ENCODE measurements at places on chromosomes 1 and 21.
A peak's percentile ranks its signal among the peaks of the same experiment; 100 is the strongest.

DNA sequence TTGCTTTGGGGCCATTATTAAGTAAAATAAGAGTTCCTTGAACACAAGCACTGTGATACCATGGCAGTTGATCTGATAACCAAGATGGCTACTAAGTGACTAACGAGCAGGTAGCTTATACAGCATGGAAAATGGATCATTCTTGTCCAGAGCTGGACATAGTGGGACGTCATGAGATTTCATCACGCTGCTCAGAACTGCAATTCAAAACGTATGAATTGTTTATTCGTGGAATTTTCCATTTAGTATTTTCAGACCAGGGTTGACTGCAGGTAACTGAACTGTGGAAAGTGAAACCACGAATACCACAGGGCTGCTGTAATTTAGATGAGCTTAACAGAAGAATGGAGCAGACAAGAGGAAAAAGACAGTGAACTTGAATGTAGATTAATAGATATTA is 38.9 kb downstream of the CCDC18 start:
- DNase-seq, result no peak

DNA sequence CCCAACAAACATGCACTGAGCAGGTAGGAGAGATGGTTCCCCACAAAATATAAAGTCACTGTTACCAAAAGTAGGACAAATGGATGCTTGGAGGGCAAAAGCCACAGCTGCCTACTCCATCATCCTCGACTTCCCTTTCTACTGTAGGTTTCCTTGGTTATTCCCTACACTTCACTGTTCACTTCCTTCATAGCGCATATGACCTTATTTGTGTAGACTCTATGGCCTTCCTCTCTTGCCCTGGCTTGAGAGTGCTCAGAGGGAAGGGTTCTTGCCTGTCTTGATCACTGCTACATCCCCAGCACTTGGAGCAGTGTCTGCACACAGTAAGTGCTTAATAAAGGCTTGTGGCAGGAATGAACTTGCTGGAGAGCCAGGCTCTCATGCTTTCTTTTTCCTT is 14.6 kb upstream of the TRNP1 start:
- DNase-seq, result no peak

DNA sequence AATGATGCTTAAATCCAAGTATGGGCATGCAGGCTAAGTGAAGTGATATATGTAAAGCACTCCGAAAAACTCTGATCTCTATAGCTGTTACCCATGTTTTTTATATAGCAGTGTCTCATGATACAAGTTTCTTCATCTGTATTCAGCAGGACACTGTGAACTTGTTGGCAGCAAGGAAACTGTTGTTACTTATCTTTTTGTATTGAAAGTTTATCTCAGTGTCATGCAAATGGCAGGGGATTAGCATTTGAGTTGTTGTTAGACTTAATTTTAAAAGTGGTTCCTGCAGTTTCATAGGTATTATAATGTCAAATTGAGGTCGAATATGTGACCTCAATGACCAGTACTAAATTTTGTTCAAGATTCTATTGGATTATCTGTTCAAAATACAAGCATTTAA is 47.9 kb downstream of the NCAM2 start:
- DNase-seq, result no peak

- no peak for DNase-seq
These were observed 241.2 kb upstream of the ST6GALNAC5 start for GRCh38 chr1:76625886-76626678.

DNA sequence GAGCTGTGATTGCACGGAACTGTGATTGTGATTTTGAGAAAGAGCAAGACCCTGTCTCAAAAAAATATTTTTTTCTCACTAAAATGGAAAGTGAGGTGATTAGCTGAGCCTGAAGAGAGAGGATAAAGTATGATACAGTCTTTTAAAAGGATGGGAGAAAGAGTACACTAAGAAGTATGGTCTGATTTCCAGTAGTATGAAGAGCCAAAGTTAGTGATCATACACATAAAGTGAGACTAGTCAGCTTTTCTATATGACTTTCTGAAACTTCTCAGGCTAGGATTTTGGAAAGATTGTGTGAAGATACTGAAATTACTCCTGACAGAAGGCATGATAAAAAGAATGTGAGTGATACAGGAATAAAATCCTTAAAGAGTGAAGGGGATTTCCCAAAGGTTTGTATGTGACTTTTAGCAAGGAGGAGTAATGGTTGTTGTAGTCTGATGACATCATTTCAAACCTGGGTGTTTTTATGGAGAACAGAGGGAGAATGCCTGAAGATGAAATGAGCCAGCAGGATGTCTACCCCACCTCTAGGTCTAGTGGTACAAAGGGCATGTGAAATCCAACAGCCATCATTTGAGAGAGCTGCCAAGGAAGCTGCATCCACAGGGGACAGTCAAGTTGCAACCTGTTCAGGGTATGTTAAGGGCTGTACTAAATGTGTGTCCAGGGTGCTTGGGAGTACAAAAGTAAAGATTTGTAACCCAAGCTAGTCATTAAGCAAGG is 157.7 kb downstream of the PIK3R3 start:
- no peak for DNase-seq

- no peak for DNase-seq
These were observed 205.1 kb downstream of the PLPP3 start for GRCh38 chr1:56374026-56374974.

DNA sequence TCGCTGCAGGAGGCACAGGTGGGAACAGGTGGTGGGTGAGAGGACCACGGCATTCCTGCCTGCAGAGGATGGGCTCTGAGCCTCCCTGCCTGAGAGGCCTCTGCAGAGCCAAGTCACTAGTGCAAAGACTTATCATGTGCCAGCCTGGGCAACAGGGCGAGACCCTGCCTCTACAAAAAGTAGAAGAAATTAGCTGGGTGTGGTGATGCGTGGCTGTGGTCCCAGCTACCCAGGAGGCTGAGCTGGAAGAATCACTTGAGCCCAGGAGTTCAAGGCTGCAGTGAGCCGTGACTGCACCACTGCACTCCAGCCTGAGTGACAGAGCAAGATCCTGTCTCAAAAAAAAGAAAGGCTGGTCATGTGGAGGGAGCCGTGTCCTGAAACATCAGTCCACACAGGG is 46.4 kb downstream of the PKNOX1 start:
- no peak for DNase-seq

GRCh38 chr1:90850181-90850897 is 133.2 kb upstream of the BARHL2 start:
- no peak for DNase-seq

DNA sequence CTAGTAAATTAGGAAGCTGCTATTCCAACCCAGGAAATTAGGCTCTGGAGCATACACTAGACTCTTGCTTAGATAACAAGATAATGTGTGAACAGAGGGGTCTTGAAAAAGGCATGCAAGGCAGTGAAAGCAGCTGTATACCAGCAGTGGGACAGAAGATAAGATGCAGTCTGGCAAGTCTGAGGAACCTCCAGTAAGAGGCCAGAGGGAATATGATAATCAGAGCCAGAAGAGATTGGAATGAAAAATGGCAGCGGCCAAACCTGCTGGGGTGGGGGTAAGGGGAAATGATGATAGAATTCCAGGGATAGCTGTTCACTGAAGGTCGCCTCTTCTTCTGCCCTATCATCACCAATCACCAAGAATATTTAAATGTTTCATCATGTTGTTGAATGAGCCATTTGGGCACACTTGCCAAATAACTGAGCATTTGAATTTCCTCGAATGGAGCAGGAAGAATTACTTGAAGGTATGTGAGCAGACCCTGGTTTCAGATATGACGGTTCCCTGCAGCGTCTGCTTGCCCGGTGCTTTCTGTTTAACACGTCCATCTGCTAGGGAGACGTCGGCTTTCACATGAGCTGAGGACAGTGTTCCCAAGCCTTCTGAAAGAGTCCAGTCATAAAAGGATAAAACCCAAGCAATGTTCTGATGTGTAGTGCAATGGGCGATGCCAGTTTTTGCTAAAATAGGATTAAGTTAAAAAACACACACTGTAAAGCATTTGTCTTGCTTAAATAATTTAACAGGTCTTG is 173.3 kb downstream of the RWDD3 start:
- no peak for DNase-seq

GRCh38 chr1:223245411-223245810 is 102.4 kb upstream of the TLR5 start:
- no peak for DNase-seq

DNA sequence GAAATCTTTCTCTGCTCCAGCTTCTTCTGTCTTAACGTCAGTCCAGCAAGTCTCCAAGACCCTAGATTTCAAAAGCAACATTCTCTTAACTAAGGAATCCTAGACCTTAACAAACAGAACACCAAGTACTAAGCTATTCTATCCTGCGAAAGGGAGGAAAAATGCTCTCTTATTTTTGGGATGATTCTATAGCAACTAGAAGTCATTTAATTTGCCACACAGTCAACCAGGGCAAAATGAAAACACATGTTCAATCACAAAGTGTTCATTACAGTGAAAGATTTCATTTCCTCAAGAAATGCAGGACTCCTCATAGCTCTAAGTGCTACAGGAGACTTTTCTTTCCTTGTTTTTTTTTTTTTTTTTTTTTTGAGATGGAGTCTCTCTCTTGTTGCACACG is 36.2 kb upstream of the DOCK7 start:
- DNase-seq, result no peak

DNA sequence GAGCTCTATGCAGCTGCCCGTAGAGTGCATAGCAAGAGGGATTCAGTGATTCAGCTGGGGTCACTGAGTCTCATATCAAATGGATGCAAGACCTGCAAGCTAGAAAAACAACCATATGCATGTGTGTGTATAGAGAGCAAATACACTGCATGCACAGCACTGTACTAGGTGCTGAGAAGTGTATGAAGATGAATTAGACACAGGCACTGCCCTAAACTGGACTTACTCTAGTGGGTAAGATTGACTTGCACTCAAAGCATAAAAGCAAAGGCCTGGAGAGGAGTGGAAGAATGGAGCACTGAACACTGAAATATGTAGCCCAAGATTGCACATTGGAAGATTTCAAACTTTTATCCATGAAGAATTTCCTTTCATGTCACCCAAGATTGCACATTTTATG is 5.5 kb upstream of the GBP1 start:
- DNase-seq, result no peak

GRCh38 chr1:85850238-85850637 is 142.0 kb upstream of the ZNHIT6 start:
- no peak for DNase-seq

- DNase-seq, result no peak
These were observed 384.0 kb downstream of the RRAGC start for GRCh38 chr1:38475624-38476005.

DNA sequence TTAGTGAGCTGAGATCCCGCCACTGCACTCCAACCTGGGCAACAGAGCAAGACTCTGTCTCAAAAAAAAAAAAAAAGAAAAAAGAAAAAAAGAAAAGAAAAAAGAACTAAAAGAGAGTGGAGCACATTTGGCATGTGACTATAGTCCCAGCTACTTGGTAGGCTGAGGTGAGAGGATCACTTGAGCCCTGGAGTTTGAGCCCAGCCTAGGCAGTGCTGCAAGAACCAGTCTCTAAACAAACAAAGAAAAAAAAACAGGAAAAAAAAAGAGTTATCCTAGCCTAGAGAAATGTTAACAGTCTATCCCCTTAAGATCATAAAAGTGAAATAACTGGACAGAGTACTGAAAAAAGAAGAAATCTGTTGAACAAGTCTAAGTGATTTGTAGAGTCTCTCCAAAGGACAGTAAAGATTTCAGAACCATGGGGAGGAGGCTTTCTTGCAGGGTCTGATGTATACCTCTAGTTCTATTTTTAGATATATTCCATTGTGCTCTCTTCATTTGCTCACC is 4.5 kb upstream of the PRDX1 start:
- DNase-seq, result no peak

- peak; percentile 46 for DNase-seq
These were observed 20.4 kb downstream of the LURAP1 start for GRCh38 chr1:46223472-46223943.

- no peak for DNase-seq
These were observed 135.9 kb downstream of the HHAT start for GRCh38 chr1:210464519-210465039.

DNA sequence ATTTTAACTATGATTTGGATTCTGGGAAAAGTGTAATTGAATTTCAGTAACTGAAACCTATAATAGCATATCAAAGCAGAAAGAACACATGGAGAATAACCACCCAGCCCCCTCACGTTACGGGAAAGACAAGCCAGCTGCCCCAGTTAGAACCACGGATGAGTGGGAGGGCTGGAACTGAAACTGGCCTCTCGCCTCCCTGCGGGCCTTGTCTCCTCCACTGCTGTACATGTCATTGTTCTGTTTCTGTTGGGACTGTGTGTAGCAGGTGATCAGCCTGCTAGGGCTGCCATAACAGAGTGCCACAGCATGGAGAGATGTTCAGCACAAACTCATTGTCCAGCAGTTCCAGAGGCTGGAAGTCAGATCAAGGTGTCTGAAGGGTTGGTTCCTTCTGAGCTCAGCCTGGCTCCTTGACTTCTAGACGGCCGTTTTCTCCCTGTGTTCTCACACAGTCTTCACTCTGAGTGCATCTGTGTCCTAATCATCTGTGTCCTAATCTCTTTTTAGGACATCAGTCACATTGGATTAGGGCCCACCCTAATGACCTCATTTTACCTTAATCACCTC is 52.4 kb downstream of the MAP3K21 start:
- DNase-seq, result no peak

- no peak for DNase-seq
These were observed 115.0 kb downstream of the BACH1 start for GRCh38 chr21:29413683-29414082.

GRCh38 chr1:7420470-7421100 is 350.5 kb upstream of the VAMP3 start:
- DNase-seq, result no peak

DNA sequence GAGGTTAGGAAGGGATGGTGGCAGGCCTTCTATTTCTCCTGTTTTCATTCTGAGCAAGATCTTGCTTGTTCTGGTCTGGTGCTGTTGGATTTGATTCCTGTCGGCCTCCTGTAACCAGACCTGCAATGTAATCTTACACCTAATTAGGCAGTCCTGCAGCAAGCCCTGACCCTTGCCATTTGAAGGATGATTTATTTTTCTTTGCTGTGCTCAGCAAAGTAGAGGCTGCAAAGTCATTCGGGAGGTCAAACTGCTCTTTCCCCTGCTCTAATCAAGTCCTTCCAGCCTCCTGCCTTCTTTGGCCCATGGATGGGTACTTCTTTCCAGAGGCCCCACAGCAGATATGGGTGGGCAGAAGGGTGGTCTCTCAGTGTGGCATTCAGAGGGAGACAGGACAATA is 417.7 kb upstream of the USP24 start:
- no peak for DNase-seq

DNA sequence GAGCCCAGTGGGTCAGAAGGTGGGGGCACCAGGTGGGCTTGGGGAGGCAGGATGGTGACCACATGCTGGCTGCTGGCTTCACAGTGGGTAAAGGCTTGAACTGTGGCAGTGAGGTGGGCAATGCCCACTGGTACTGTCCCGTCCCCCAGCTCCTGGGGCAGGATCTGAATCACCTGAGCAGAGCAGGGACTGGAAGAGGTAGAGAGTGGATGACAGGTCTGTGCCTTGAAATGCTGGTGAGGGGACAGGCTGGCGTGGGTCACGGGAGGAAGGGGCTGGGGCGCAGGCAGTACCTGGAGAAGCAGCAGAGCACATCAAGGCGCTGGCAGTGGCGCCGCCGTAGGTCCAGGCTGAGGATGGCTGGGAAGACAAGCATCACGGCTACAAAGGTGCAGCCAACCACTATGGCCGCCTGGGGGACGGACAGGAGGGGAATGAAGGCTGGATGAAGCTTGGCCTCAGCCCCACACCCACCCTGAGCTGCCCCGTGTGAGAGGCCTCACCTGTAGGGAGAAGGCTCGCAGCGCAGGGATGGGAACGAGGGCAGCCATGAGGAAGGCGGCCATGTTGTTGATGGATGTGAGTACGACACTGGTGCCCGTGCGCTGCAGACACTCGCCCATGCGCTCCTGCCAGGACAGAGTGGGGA is 14.9 kb downstream of the PTCH2 start:
- DNase-seq, result no peak
